Tongue (tissue), 3 donors: ENCODE measurements at places on chromosomes 6 and 20. TPM values are rescaled to one million over a fixed set of nuclear protein-coding genes. Genes with fewer than 3 reads are reported as not detected.

The TRERF1 gene
- total RNA-seq, result 7.1 TPM

The OR2H1 gene
- total RNA-seq, result not detected

The NRSN1 gene
- total RNA-seq, result 0.51 TPM

The KHDC1 gene
- 3.2 TPM for total RNA-seq

The FGD2 gene
- total RNA-seq, result 13.1 TPM

The ITCH gene
- total RNA-seq, result 76.5 TPM

- no peak for DNase-seq
These were observed 848.5 kb upstream of the MAN1A1 start for GRCh38 chr6:120198033-120198432.

DNA sequence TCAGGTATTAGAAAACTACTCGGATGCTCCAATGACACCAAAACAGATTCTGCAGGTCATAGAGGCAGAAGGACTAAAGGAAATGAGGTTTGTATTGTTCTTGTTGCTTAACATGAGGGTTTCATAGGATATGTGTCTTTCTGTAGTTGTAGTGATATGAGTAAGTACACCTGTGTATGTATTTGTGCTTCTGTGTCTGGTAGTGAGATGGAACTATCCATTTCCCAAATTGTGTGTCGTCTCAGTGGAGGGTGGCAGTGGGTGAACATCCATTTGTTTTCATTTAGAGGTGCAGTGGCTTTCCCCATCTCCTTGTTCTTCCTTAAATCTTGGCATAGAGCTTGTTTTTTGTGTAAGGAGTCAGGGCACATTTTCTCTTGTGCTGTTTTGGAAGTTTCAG is 8.2 kb downstream of the ASXL1 start:
- no peak for DNase-seq

- no peak for DNase-seq
These were observed 213.8 kb upstream of the AGPAT4 start for GRCh38 chr6:161487694-161488093.

- DNase-seq, result no peak
These were observed 275.2 kb downstream of the GMDS start for GRCh38 chr6:1970151-1970561.

- no peak for DNase-seq
These were observed 1029.5 kb upstream of the GJE1 start for GRCh38 chr6:141103246-141103645.

GRCh38 chr6:14738933-14739332 is 506.9 kb upstream of the JARID2 start:
- no peak for DNase-seq

GRCh38 chr6:159299566-159299965 is 130.4 kb downstream of the FNDC1 start:
- no peak for DNase-seq

- peak; percentile 47 for DNase-seq
These were observed 52.6 kb upstream of the NAA20 start for GRCh38 chr20:19964289-19965265.

DNA sequence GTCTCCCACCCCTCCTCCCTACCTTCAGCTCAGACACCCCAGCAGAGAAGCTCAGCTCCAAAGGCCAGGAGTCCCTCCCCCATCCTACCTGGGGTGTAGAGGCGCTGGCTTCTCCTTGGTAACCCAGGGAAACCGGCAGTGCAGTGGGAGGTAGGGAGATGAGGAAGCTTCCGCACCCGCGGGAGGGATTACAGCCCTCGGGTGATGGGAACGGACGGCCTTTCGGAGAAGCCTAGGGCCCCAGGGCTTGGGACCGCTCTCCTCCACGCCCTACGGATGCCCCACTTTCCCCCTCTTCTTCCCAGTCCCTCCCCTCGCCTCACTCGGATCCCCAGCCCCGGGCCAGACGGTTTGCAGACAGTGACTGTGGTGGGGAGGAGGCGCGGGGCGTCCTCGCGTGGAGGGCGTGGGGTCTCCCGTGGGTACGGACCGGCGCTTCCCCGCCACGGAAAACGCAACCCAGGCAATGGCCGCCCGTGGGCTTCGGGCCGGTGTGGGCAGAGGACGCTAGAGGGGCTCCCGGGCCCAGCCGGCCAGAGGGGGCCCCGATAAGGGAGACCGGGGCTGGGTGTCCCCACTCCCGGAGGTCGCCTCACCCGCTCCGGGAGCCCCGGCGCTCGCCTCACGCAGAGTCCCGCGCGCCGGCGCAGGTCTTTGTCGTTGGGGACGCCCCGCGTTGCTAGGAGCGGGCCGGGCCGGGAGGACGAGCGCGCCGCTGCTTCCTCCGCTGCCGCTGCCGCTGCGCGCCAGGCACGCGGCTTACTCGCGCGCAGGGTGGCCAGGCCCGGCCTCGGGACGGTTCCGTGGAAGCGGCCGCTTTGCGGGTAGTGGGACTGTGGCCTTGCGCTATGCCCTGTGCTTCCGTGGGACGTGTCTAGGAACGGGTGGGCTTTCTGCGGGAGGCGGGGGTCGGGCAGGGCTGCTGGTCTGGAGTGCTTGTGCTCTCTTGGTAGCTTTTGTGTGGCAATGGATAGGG is 15.8 kb downstream of the AARS2 start:
- peak; percentile 51 for DNase-seq

DNA sequence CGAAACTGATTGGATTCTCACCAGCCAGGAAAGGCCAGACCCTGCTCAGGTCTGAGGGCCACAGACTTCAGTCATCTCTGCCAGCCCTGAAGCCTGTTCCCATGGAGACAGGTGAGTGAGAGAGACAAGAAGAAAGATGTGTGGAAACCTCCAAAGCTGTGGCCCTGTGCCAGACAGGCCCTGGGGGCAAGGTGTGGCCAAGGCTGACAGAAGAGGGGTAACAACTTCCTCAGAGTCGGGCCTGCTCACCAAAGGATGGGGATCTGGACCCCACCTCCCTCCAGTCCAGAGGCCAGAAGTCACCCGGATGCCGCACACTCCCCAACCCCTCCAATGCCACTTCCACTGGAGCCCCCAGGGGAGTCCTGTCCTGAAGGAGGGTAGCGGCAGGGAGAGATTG is 73.6 kb downstream of the MDGA1 start:
- peak; percentile 49 for DNase-seq

- no peak for DNase-seq
These were observed 26.4 kb downstream of the CD40 start for GRCh38 chr20:46144432-46145025.
